A549 treated with Hydrocortisone at 1 μM for 4 hours (cell line): ENCODE measurements at places on chromosomes 7 and 10. TPM values are rescaled to one million over a fixed set of nuclear protein-coding genes. Genes with fewer than 3 reads are reported as not detected.

The CPED1 gene
- total RNA-seq, result 0.03 to 0.10 TPM (median 0.05 TPM) in 3 of 5 replicates, not detected in the others

The TRIM4 gene
- 24.9 to 30.2 TPM (median 26.4 TPM) in 5 replicates for total RNA-seq

The LRRC27 gene
- 5.2 to 6.5 TPM (median 5.7 TPM) in 5 replicates for total RNA-seq

The SRRM3 gene
- total RNA-seq, result 8.8 to 12.6 TPM (median 11.1 TPM) in 5 replicates

The CPA1 gene
- total RNA-seq, result not detected in 5 replicates

The NKX2-3 gene
- 0.05 TPM in 1 of 5 replicates, not detected in the others for total RNA-seq

The CREB5 gene
- 2.9 to 4.7 TPM (median 4.6 TPM) in 5 replicates for total RNA-seq

The ADCK2 gene
- total RNA-seq, result 18.4 to 22.0 TPM (median 20.6 TPM) in 5 replicates

The IFIT2 gene
- 1.4 to 2.7 TPM (median 2.0 TPM) in 5 replicates for total RNA-seq

The HECTD2 gene
- 3.0 to 4.0 TPM (median 3.9 TPM) in 5 replicates for total RNA-seq

The CYP3A5 gene
- 1.5 to 2.2 TPM (median 1.8 TPM) in 5 replicates for total RNA-seq

The GRM3 gene
- total RNA-seq, result not detected in 5 replicates

The TFEC gene
- 0.03 to 0.06 TPM (median 0.05 TPM) in 4 of 5 replicates, not detected in the other for total RNA-seq

The SLC29A4 gene
- total RNA-seq, result 11.7 to 15.2 TPM (median 13.4 TPM) in 5 replicates

The NME8 gene
- not detected in 5 replicates for total RNA-seq

The TWNK gene
- 34.1 to 46.2 TPM (median 36.9 TPM) in 5 replicates for total RNA-seq

The TMEM236 gene
- 0.03 to 0.06 TPM (median 0.05 TPM) in 5 replicates for total RNA-seq

The METTL27 gene
- total RNA-seq, result 8.2 to 12.9 TPM (median 9.9 TPM) in 5 replicates

The TPST1 gene
- total RNA-seq, result 5.6 to 8.8 TPM (median 8.0 TPM) in 5 replicates

The SNCG gene
- total RNA-seq, result 10.1 to 15.2 TPM (median 13.5 TPM) in 5 replicates

The ATG9B gene
- total RNA-seq, result 0.34 to 1.1 TPM (median 0.70 TPM) in 5 replicates

The CXCL12 gene
- 0.06 to 0.24 TPM (median 0.13 TPM) in 5 replicates for total RNA-seq

The LRGUK gene
- total RNA-seq, result 0.17 to 0.63 TPM (median 0.30 TPM) in 5 replicates

The ARHGAP22 gene
- total RNA-seq, result 3.5 to 4.0 TPM (median 3.7 TPM) in 5 replicates

The HABP2 gene
- 0.06 to 0.18 TPM (median 0.13 TPM) in 5 replicates for total RNA-seq

The PNLIPRP3 gene
- total RNA-seq, result 0.03 to 0.05 TPM in 2 of 5 replicates, not detected in the others

The ANKRD61 gene
- total RNA-seq, result 0.53 to 0.84 TPM (median 0.72 TPM) in 5 replicates

The TMEM213 gene
- not detected in 5 replicates for total RNA-seq

The CYP2C19 gene
- not detected in 5 replicates for total RNA-seq

The MBL2 gene
- total RNA-seq, result not detected in 5 replicates
